ENCODE measurements at places on chromosomes 4 and X. TPM values are rescaled to one million over a fixed set of nuclear protein-coding genes. Genes with fewer than 3 reads are reported as not detected.

The TLR10 gene
- total RNA-seq, result not detected

The BANK1 gene
- total RNA-seq, result under 0.01 TPM

The XAGE1B gene
- total RNA-seq, result not detected

The NUDT9 gene
- 25.7 TPM for total RNA-seq

The GLRA2 gene
- not detected for total RNA-seq

The ZDHHC15 gene
- not detected for total RNA-seq

The PTTG2 gene
- total RNA-seq, result not detected

The GPR82 gene
- not detected for total RNA-seq

The TSC22D3 gene
- 21.1 TPM for total RNA-seq

The KLF8 gene
- total RNA-seq, result not detected

The UGT2B11 gene
- not detected for total RNA-seq

The OPRPN gene
- not detected for total RNA-seq

The CCDC149 gene
- 13.0 TPM for total RNA-seq

The RNF4 gene
- 64.0 TPM for total RNA-seq

The PHOX2B gene
- not detected for total RNA-seq

The TEX13D gene
- total RNA-seq, result not detected

The UVSSA gene
- total RNA-seq, result 4.2 TPM

The CENPVL3 gene
- under 0.01 TPM for total RNA-seq

The CYP2U1 gene
- 11.1 TPM for total RNA-seq

The KLHL4 gene
- total RNA-seq, result 27.0 TPM

The SEC24B gene
- 10.7 TPM for total RNA-seq

The BTC gene
- not detected for total RNA-seq

The SPANXB1 gene
- not detected for total RNA-seq

The RHOH gene
- not detected for total RNA-seq

The PCDH11X gene
- total RNA-seq, result not detected

The TGIF2LX gene
- total RNA-seq, result not detected

The TMEM156 gene
- 0.61 TPM for total RNA-seq

The SMPX gene
- total RNA-seq, result not detected

The SPANXA2 gene
- total RNA-seq, result not detected

The GABRQ gene
- total RNA-seq, result not detected

The DNAJB14 gene
- 54.3 TPM for total RNA-seq

The GDPD2 gene
- not detected for total RNA-seq

The AR gene
- under 0.01 TPM for total RNA-seq

The AKAP4 gene
- not detected for total RNA-seq

The CD38 gene
- total RNA-seq, result not detected

The GK gene
- total RNA-seq, result 4.2 TPM

The WAS gene
- 0.46 TPM for total RNA-seq

The LGI2 gene
- total RNA-seq, result not detected

The CT45A3 gene
- not detected for total RNA-seq

The KCNIP4 gene
- total RNA-seq, result 0.46 TPM

The CHRNA9 gene
- total RNA-seq, result not detected

The BMP2K gene
- total RNA-seq, result 40.1 TPM
